ENCODE measurements at places on chromosomes 1 and 21.

- peak; percentile 85 for DNase-seq
Observed at GRCh38 chr1:63674238-63674864, 81.1 kb downstream of the PGM1 start.

GRCh38 chr1:27430903-27431600 is 38.6 kb downstream of the GPR3 start:
- DNase-seq = no peak

DNA sequence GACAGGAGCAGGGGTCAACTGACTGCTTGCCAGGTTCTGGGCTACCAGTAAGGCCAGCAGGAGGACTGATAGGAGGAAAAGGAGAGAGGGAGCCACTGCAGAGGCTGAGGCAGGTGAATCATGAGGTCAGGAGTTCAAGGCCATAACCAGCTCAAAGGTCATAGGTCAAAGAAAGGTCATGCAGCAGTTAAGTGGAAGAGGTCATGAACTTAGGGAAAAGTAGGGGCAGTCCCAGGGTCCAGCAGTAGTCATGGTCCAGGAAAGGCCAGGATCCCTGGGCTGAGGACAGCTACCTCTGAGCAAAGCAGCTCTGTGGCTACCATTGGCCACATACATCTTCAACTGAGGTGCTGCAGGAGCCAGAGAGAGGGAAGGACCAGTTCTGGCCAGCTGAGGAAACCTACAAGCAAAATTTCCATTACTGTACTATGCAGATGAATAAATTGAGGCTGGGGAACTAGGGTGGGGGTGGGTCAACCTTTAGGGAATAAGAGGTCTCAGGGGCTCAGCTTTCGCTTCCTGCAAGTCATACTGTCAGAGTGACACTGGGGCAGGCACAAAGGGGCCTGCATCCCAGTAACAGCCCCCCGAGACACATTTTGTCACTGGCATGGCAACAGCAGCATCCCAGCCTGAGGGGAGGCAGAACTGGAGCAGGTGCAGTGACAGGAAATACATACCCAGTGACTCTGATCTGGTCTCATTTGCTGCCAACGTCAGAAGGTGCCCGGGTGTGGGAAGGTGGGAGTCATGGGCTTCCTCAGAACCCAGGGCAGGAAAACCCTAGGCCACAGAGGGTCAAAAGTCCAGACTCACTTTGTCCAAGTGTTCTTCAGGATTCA is 5.2 kb upstream of the INPP5B start:
- no peak for DNase-seq

DNA sequence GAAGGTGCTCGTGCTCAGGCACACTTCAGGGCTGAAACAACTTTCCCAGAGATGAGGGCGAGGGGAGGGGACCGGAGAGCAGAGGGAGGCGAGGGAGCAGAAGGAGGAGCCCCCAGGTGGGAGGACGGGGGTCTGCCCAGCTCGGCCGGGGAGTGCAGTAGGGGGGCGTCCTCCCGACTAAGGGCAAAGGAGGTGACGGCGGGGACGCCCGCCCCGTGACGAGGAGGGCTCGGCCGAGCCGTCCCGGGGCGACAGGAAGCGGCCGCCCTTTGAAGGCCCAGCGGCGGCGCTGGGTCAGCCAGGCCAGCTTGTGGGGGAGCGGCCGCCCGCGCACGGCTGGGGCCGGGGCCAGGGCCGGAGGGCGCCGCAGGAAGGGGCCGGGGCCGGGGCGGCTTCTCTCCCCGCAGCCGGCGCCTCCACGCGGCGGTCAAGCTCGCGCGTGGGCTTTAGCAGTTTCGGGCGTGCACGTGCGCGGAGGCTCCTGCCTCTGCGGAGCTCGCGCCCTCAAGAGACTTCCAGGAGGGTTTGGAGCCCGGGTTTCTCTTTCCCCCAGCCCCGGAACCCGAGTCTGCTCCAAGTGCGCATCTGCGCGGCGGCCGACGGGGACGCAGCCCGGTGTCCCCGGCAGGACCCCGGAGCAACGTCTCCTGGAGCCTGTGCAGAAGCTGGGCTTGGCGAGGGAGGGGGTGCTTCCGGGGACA is 100.8 kb upstream of the SLC45A1 start:
- DNase-seq = peak; percentile 85

GRCh38 chr1:64962441-64962840 is 3.9 kb downstream of the JAK1 start:
- no peak for DNase-seq

DNA sequence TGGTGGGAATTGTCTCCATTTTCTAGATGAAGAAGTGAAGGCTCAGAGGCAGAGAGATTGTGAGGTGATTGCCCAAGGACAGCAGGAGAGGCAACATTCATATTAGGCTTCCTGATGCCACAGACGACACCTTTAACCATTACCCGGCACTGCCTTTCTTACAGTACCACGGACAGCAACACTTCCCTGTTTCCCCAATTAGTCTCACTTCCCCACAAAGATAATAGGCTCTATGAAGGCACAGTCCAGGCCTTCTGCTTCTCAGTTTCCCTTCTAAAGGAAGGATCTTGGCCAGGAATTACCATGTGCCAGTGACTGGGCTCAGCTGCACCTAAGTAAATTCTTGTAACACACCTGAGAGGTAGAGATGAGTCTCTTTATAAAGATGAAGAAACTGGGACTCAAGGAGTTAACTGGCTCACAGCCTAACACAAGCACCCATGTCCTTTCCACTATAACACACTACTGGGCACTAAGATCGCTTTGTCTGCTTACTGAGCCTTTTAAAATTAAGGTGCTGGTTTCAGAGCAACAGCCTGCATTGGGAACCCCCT is 9.6 kb downstream of the IGSF9 start:
- DNase-seq = peak; percentile 57

- DNase-seq = no peak
Observed at GRCh38 chr1:188895611-188896010, 1582.1 kb downstream of the BRINP3 start.

- no peak for DNase-seq
Observed at GRCh38 chr1:162110910-162111309, 41.4 kb downstream of the NOS1AP start.

GRCh38 chr1:150160964-150161621 is 11.4 kb downstream of the PLEKHO1 start:
- DNase-seq = no peak

- no peak for DNase-seq
Observed at GRCh38 chr1:180800945-180801344, 111.8 kb upstream of the KIAA1614 start.

GRCh38 chr21:39006571-39007311 is 176.5 kb downstream of the PSMG1 start:
- DNase-seq = peak; percentile 65

DNA sequence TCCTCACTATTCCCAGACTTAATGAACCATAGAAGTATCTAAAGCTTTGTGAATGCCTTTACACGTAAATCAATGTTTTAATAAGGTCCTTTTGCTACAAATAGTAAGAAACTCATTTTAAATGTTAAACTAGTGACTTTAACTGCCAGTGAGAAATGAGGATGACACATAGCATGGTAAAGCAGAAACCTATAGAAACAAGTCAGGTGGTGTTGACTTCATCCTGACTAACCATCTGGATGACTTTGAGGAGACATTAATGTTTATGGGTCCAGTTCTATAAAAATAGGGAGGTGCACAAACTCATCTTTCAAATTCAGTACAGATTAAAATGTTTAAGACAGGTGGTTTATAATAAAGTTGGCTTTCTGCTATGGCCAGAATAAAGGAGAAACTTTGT is 85.4 kb downstream of the COLGALT2 start:
- no peak for DNase-seq

DNA sequence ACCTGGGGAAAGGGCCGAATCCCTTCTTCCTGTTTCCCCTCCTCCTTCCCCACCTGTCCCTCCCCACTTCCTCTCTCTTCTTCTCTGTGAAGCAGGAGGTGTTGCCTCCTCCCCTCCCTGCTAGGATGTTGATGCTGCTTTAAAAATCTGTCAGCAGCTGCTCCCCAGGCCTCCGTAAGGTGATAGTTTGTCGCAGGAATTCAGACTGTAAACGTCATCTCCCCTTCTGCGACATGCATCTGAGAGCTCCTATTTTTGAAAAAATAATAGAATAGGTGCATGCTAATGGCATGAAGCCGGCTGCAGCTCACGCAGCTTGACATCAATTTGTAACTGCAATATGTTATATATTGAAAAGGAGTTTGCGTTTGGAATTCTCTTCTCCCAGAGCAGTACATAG is 70.1 kb downstream of the KAZN start:
- no peak for DNase-seq

DNA sequence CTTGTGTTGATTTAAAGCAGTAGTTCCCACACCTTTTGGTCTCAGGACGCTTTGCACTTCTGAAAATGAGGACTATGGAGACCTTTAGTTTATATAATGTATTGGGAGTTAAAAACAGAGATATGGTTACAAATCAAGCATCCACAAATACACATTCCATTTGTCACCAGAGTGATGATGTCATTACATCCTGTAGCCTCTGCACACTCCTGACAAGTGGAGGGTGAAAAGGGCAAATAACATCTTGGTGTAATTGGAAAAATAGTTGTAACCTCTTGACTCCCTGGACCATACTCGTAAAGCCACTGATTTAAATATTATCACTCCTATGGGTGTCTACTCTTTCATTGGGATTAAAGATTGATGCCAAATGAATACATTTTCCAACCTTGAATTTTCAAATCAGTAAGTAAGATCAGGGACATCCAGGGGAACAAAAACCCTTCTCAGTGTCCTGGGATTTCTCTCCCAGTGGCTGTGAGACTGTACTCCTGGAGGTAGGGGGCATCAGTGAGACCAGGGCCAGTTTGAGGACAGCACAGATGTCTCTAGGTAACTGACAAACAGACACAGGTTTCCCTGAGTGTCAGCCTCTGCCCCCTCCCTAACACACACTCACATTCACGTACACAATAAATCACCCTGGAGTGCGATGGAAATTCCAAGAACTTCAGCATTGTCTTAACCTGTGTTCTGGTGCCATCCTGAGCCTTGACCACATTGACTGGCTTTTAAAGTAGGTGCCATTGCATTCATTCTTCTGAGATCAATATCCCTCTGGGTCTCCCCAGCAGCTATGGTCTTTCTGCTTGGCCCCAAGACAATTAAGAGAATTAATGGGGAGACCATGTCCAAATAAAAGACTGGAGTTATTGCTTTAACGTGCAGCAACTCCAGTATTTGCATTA is 63.0 kb downstream of the NR5A2 start:
- peak; percentile 59 for DNase-seq

- DNase-seq = peak; percentile 75
Observed at GRCh38 chr1:1374589-1374928, 448 bp downstream of the AURKAIP1 start.

GRCh38 chr1:60906526-60906925 is 175.8 kb upstream of the NFIA start:
- no peak for DNase-seq

- peak; percentile 96 for DNase-seq
Observed at GRCh38 chr1:156705918-156706656, 704 bp upstream of the CRABP2 start.

DNA sequence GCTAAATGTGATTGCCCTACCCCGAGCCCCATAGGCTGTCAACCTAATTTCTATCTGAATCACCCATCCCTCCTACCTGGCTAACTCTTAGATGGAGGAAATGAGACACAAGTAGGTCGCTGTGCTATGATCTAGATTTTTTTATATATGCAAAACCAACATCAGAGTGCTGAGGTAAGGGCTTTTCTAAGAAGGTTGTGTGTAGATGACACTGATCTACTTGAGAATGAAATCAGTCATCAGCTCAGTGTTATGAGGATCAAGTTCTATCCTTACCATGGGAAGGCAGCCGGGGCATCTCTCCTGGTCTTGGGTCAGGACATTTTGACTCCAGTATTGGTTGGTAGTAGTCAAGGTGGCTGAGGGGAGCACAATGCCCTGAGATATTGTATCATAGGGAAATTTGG is 23.6 kb downstream of the SLAMF1 start:
- DNase-seq = no peak

DNA sequence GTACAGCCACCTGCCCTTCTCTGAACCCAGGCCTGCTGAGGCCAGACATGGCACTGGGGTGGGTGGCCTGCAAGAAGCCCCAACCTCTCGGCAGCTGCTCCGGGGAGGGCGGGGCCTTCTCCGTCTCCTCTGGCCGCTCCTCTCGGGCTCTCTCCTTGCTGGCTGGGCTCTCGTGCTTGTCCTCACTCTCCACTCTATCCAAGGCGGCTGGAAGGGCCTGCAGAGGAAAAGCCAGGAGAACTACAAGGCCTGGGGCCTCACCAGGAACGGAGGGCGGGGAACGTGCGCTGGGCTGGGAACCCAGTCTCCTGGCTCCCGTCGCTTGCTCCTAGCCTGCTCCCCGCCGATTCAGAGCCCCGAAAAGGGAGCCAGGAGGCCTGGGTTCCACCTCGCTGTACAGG is 59.1 kb downstream of the CHD5 start:
- peak; percentile 59 for DNase-seq

DNA sequence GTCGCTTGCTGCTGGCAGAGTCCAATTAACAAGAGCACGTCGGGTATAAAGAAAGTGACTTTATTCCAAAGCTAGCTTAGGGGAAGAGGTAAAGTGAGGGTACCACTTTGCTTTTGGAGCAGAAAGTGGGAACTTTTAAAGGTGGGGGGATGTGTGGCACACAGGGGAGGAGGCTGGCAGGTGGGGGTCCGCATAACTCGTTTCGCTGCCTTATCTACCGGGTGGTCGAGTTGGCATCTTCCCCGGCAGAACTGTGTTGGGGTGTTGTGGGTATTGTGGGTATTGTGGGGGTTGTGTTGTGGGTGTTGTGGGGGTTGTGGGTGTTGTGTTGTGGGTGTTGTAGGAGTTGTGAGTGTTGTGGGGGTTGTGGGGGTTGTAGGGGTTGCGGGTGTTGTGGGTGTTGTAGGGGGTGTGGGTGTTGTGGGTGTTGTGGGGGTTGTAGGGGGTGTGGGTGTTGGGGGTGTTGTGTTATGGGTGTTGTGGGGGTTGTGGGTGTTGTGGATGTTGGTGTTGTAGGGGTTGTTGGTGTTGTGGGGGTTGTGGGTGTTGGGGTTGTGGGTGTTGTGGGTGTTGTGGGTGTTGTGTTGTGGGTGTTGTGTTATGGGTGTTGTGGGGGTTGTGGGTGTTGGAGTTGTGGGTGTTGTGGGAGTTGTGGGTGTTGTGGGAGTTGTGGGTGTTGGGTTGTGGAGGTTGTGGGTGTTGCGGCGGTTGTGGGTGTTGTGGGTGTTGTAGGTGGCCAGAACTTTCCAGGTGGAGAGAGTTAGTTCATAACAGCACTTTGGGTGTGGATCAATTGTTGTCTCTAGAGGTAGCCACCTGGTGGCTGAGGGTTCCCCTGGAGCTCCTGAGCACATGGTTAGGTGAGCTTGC is 52.7 kb downstream of the AGPAT3 start:
- DNase-seq = peak; percentile 51

- DNase-seq = no peak
Observed at GRCh38 chr21:17900281-17900989, 81.3 kb upstream of the C21orf91 start.
